ENCODE measurements at places on chromosomes 7 and 10.

- no peak for DNase-seq
Measured at GRCh38 chr7:25852211-25852938, 299.6 kb upstream of the NFE2L3 start.

GRCh38 chr7:84194484-84195271, at the start of gene SEMA3A:
Gene SEMA3A (minus strand): TSS chr7:84194789. CDS start chr7:84194586, 203 bp downstream.
- no peak for DNase-seq

- no peak for DNase-seq
Measured at GRCh38 chr7:10257438-10257837, 716.2 kb upstream of the PHF14 start.

- no peak for DNase-seq
Measured at GRCh38 chr10:97169063-97169462, 16.7 kb downstream of the SLIT1 start.

DNA sequence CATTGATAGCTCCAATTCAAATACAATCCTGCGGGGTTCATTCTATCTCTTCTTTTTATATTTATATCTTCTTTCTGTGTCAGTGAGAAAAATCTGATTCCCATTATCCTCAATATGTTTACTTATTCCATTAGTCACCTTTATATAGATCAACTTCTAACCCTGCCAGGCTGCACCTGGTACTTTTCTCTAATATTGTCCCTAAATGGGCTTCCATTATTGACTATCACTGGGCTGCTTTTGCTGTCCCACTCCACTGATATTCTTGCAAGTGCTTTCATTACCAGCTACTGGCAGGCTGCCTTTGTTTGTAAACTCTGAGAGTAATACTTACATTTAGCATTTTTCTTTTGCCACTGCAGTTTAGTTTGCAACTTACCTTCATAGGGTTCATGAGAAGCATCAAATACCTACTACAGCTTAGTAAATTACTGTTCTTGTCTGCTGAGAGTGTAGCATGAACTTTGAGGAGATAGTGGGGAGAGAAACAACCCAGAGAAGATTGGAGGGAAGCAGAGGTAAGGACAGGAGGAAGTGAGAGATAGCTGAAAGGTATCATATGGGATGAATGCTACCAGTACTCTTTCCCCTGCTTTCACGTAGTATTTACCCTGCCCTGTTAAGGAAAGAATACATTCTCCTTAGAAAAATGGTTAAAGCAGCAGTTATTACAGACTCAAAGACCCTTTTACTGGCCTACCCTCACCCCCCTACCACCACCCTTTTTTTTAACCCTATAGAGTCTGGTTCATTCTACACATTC, 119.1 kb downstream of the PHTF2 start:
- DNase-seq = no peak

DNA sequence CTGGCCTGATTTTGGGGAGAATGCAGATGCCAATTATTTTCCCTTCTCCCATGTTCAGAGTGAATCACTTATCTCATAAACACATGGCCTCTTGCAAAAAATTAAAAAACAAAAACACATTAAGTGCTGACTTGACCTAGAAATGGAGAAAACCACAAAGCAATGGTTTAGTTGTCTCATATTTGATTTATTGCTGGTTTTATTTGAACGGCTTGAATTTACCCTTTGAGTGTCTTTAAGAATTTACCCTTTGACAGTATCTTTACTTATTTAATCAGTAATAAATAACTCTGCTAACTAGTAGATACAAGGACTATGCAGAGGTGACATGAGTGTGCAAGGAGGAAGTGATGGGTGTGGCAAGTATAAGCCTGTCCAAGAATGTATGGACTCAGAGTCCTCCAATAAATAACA, 68.1 kb upstream of the GSDME start:
- no peak for DNase-seq

GRCh38 chr7:2115760-2116447, 116.8 kb downstream of the MAD1L1 start:
- no peak for DNase-seq

DNA sequence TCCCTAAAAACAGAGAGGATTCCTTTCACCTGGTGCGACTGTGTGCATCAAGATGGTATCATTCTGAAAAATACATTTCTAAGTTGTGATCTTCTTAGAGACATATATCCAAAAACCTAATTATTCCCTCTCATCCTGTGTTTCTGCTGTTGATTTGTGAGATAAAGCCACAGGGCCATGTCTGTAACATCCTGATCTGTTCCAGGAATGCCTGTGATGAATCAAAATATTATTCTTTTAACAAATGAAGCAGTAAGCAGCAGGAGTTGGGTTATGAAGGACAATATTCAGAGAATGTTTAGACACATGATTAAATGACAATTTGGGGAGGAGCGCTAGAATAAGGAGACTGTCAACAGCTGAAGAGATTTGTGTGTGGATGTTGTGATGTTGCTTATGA, 731.4 kb downstream of the KCNMA1 start:
- DNase-seq = no peak

DNA sequence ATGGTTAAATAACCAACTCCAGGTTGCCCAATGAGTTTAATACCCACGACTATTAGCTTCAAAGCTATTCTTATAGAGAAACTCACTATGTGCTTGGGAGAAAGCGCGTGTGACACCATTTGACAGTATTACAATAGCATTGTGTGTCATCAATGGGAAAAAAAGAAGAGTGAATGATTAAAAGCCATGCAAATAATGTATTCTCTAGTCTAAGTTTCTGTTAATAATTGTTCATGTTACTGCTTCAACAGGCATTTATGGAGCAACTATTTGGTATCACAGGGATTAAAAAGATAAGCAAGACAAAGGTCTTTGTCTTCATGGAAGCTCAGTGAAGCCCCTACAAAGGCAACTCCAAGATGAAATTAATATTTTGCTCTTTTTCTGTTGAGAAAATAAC, 47.2 kb downstream of the CAV1 start:
- DNase-seq = no peak

DNA sequence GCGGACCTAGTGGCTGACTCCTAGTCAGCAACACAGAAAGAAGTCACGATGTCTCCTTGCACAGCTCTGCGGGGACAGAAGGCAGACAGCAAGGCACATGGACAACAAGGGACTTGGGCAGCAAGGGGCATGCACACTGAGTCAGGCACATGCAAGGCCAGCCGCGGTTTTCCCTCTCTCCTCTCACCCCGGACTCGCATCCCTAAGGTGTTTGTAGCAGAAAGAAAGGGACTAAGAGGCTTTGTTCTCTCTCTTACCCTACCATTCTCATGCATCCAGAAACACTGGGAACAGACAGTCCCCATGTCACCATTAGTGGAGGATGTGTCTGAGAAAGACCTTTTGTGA, 193.3 kb upstream of the PHF14 start:
- DNase-seq = no peak

- no peak for DNase-seq
Measured at GRCh38 chr10:129759214-129760002, 204.7 kb downstream of the EBF3 start.

DNA sequence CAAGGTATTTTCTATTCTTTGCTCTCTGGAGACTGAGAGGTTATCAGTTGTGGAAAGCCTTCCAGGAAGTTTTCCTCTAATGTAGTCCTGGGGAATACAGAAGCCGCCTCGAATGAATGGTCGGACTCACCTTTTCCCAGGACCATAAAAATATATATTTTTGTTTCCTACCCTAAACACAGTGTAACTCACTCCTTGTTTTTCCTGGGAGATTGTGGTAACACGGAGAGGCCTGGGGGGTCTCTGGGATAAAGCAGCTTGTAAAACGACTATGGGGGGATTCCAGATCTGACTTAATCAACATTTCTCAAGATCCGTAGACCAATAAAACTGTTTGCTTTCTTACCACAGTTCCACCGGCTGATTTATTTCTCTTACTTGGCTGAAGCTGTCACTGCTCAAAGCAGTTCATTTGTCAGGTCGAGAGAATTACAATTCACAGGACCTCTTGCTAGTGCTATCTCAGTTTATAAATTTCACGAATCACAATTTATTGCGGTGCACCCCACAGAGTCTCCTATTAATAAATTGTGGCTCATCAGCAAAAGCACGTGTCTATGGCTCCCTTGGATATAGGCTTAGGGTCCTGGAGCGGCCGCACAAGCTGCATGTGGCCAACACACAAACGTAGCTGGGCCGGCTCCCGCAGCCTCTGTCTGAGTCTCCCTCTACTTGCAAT, 176.3 kb upstream of the BMPER start:
- DNase-seq = no peak

DNA sequence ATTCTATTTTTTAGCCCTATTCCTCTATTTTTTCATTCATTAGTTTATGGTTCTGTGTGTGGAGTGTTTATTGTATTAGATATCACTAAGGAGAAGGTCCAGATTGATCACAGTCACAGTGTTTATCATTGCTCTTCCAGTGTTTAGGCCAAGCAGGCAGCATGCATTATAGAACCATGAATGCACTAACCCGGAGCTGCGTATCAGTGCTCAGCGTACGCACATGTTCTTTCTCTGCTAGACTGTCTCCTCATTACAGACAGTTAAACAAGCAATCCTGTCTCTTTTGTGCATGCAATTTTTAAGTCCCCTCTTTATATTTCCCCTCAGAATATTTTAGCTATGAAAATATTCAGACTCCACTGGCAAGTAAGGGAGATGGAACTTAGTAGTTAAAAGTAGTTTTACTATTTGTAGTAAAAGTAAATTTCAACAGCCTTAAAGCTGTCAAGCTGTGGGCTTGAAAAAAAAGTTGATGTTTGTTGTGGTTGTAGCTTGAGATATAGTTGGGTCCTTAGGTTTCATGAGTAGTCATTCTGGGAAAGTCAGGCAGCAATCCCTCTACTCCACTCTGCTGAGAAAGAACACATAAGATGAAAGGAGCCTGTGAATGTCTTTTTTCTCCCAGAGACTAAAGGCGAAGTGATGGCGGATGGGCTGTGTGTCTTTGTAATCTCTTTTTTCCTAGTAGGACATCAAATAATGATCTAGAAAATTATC, 260.4 kb downstream of the CDK14 start:
- no peak for DNase-seq

GRCh38 chr10:60282771-60283353, 106.8 kb downstream of the ANK3 start:
- no peak for DNase-seq

DNA sequence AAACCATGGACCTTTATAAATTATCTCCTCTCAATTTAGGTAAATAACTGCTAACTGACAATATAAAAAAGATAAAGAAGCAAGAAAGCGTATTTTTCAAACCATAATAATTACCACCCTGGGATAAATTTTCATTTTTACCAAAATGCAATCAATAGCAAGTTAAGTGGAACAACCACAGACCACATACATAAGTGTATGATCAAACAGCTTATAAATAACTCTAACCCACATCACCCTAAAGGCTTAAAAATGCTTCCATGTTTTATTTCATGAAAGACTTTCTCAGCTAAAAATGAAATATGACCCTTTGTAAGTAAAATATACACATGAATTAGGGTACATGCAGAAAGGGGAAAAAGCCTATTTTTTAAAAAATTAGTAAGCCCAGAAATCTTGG, 156.5 kb downstream of the SGMS1 start:
- no peak for DNase-seq

GRCh38 chr7:94425546-94425945, 30.9 kb downstream of the COL1A2 start:
- DNase-seq = no peak
